ENCODE measurements at places on chromosomes 5 and 9.

- no peak for DNase-seq
Observed at GRCh38 chr5:15683332-15683731, 183.4 kb downstream of the FBXL7 start.

GRCh38 chr9:112794731-112795130, 44.2 kb downstream of the SNX30 start:
- DNase-seq, result no peak

DNA sequence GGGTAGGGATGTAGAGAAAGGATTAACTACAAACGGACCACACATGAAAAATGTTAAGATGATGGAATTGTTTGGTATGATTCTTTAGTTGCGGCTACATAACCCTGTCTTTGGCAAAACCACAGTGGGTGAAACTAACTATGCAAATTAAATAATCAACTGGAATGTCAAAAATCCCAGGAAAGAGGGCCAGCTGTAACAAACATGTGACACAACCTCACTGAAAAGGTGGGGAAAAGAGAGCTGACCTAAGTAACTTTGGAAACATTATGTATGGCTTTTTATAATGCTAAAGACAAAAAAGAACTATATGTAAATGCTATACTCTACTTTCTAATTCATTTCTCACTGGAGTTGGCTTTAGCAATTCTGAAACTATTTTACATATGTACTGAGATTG, 252.0 kb downstream of the MRPS30 start:
- DNase-seq, result no peak

- DNase-seq, result no peak
Observed at GRCh38 chr5:115671939-115672338, 46.1 kb upstream of the TMED7 start.

- no peak for DNase-seq
Observed at GRCh38 chr9:95102001-95102433, 215.5 kb downstream of the FANCC start.

GRCh38 chr9:5375091-5375490, 35.4 kb upstream of the RLN1 start:
- no peak for DNase-seq

DNA sequence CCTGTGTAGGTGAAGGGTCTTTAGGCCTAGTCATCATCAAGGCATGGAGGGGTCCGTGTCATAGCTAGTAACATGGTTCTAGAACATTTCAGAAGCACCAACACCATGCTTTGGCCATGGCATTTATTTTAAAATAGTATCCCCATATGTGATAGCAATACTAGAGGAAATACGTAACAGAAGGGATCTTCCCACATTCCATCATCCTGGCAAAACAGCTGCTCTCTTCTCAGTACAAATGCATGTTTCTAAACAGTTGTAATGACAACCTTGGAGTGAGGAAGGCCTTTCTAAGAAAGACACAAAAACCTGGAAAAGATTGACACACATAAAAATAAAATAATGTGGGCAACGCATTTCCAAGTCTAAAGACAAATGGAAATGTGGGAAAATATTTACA, 97.6 kb downstream of the GADD45G start:
- DNase-seq, result no peak

DNA sequence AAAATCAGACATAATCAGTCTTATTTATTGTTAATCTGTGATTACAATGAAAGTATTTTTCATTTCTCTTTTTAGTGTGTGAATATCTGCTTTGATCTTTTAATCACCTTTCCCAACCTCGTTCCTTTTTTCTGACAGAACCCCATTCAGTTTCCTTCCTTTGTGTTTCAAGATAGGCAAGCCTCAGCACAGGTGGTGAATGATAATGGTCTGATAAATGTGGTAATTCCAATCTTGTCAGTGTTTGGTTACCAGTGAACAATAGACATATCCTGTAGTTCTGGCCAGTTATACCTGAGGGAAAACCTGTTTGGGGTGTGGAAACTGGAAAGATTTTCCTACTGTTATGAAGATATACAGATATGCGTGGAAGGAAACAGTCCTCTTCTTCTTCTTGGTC, 13.5 kb downstream of the STX17 start:
- DNase-seq, result no peak

- DNase-seq, result no peak
Observed at GRCh38 chr9:80615964-80616363, 1044.2 kb downstream of the TLE4 start.

- DNase-seq, result no peak
Observed at GRCh38 chr5:165786073-165786472, 2280.7 kb downstream of the MAT2B start.

DNA sequence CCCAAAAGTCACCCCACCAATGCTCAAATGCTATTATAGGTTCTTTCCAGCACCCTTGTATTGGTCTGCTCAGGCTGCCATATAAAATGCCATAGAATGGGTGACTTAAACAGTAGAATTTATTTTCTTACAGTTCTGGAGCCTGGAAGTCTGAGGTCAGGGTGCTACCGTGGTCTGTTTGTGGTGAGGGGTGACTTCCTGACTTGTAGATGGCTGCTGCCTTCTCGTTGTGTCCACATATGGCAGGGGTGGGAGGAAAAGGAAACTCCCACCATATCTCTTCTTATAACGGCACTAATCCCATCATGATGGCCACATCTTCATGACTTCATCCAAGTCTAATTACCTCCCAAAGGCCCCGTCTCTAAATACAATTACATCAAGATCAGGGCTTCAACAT, 257.8 kb upstream of the TARS1 start:
- no peak for DNase-seq

- DNase-seq, result no peak
Observed at GRCh38 chr9:34253460-34253837, 74.6 kb downstream of the UBAP1 start.

GRCh38 chr9:136268735-136269134, 23.1 kb upstream of the QSOX2 start:
- DNase-seq, result no peak

DNA sequence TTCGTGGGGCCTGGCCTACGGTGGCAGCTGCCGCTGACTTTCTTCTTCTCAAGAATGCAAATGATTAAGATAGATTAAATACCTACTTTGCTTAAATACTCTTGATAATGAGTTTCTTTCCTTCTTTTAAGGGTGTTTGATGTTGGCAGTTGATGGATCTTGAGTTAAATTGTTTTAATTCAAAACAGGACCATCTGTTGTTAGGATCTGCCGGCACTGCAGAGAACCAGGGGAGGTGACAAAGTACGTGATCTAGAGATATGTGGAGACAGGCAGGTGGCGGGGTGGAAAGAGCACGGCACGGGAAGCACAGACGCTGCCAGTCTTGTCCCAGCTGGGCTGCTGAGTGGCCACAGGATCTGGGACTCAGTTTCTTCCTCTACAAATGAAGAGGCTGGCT, 37.9 kb downstream of the MED27 start:
- no peak for DNase-seq

DNA sequence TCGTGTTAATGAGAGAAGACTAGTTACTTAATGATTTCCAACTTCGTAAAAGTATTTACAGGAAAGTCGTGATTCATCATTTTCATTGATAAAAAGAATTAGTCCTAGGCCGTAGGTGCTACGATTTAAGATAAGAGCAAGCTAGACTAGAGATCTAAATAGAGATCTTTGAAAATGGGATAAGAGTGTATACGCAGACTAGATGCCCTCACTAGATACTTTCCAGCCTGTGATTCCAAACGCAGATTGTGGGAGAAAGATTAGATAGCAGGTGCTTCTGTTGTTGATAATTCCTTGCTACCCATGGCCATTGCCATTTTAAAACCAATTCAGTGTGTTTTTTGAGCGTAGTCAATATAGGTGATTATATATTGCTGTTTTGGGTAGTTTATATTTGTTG, 6.7 kb upstream of the SMIM15 start:
- no peak for DNase-seq

DNA sequence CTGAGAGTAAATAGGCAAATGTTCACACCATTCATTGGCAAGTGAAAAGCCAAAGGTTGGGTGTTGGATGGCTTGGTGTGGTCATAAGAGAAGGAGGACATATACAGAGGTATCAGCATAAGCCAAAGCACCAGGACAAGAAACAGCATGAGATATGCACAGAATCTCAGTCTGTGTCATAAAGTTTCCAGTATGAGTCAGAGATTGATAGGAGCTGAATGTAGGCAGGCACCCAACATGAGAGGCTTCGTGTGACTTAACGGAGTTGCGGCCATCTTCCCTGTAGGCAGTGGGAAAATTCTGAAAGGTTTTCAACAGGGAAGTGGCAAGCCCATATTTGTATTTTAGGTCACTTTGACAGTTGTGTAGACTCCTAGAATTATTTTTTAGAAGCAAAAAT, 54.5 kb downstream of the SNCAIP start:
- no peak for DNase-seq

- no peak for DNase-seq
Observed at GRCh38 chr5:135578685-135579341, at the start of gene CXCL14. Gene CXCL14, minus strand, starts transcription at chr5:135578991. Its CDS starts 213 bp downstream, at chr5:135578778.
